ENCODE measurements at places on chromosomes 12 and 14.

GRCh38 chr14:51071857-51072256 is 23.0 kb downstream of the TRIM9 start:
- no peak for DNase-seq

GRCh38 chr12:111788178-111788654 is 21.5 kb downstream of the ALDH2 start:
- peak; percentile 84 for DNase-seq

DNA sequence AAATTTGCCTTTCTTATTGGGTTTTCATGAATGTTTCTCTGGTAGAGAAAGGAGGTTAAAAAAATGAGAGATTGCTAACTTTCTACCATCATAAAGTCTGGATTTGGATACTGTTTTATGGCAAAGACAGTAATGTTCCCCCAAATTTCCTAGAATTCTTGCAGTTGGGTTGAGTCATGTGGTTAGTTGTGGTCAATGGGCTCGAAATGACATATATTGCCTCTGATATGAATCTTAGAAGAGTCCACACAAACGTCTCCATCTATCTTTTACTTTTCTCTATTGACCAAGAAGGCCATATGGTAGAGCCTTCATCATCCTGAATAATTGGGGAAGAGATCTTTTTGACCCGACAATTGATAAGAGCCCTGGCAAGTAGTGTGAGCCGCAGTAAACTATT is 119.5 kb upstream of the PMCH start:
- DNase-seq = no peak

DNA sequence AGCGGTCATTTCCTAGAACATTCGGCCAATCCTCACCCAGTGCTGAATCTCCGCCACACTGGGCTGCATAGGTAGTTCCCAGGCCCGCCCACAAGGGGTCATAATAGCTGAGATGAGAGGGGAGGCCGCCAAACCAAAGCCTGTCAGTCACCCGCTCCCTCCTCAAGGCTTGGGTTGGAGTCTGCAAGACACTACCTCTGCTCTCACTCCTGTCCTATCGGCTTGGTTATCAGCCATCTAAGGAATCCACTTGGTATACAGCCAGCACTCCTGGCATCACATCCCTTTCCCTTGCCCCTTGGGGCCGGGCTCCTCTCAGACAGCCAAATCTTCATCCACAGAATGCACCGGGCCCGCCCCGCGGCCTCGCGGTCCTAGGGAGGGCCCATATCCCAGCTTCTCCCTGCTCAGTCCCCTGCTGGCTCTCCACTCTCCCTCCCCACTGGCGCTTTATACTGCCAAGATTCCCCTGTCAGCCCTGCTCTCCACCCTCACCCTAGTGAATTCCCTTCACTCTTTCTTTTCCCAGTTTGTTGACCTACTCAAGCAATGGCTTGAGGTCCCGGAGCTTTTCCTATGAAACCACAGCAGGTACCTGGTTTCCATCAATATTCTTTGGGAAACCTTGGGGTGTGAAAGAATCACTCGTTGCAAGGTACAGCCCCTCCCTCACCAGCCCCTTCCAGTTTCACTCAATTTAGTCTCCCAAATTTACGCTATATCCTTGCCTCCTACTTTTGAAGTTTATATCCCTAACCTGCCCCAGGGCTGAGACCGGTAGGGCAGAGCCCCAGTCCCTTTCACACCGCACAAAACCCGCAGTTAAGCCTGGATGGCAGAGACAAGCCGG is 1.4 kb downstream of the IFFO1 start:
- peak; percentile 85 for DNase-seq

GRCh38 chr12:65495233-65495632 is 216.8 kb downstream of the MSRB3 start:
- DNase-seq = peak; percentile 38

- peak; percentile 65 for DNase-seq
These were observed 231.2 kb downstream of the ETNK1 start for GRCh38 chr12:22856178-22856577.

DNA sequence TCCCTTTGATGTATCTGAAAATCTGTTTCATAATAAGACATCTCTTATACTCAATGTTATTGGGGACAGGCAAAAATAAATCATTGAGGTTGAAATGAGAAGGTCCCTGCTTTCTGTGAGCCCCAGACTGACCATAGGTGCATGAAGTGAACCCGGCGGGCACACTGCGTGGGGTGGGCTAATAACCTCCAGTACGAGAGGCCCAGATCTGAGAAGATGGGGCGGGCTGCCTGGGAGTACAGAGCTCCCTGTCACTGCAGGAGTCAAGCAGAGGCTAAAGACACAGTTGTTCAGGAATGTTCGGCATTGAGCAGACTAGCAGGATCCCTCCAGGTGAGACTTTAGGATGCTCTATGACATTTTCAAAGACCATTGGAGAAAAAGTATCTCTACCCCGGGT is 244.6 kb downstream of the CHST11 start:
- DNase-seq = no peak

- no peak for DNase-seq
These were observed 16.2 kb downstream of the CCDC62 start for GRCh38 chr12:122790393-122791075.

GRCh38 chr12:15278816-15279658 is 43.3 kb upstream of the PTPRO start:
- DNase-seq = no peak

DNA sequence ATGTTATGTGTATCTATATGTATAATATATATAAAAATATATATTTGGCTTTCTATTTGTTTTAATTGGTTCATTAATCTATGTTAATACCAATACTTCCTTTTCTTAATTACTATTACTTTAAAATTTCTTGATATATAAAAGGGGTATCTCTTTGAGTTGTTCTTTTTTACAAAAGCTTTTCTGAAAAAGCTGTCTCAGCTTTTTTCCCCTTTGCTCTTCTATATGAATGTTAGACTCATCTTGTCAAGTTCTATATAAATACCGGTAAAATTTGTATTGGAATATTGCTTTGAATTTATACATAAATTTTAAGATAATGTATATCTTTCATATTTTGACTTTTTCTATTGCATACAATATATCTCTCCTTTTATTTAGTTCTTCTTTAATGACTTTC is 139.8 kb upstream of the FOXG1 start:
- DNase-seq = no peak

- no peak for DNase-seq
These were observed 120.5 kb upstream of the NCOR2 start for GRCh38 chr12:124687917-124688316.

DNA sequence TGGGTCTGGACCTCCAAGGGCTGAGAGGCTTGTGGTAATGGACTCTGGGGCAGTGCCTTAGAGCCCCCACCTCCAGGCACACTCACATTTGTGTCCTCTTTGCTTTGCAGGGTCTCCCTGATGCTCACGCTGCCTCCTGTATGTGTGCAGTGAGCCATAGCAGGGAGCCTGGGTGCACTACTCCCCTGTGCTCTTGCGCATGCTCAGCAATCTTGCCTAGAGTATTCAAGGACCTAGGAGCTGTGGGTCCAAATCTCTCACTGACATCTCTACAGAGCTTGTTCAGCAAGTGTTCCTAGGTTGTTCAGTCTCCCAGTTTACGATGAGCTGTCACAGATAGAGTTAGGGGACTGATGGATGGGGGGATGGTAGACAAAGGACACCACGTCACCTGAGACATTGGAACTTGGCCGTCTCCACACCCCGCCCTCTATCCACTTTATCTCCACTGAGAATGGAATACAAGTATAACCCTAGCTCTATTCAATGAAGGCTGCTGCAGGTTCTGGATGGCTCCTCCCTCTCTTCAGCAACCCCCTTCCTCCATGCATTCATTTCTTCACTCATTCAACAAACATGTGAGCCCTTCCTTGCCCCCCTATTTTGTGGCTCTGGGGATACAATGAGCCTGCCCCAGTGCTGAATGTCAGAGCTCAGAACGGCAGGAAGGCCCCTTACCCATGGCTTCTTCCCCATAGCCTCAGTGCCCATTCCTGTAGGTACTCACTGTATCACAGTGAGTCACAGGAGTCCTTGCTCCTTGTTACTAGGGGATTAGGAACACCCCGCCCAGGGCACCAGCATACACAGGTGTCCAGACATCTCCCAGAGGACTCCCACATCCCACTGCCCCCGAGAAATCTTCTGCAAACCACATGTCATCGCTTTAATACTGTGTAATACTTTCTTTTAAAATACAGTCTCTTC is 31.2 kb downstream of the FIGNL2 start:
- no peak for DNase-seq

GRCh38 chr12:117518594-117519270 is 157.3 kb upstream of the NOS1 start:
- no peak for DNase-seq

DNA sequence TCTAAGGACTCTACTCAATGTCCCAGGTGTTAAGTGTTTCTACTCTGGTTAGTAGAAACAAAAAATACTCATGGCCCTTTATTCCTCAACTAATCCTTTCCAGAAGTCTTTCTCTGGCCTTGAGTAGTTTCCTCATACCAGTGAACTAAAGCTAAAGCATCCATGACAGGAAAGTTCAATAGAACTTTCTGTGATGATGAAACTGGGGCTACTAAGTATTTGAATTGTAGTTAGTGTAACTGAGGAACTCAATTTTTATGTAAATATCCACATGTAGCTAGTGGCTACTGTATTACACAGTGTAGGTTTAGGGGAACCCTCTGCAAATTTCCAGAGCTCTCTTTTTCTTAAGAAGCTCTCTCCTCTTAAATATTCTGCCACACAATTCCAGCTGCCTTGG is 63.7 kb downstream of the R3HDM2 start:
- DNase-seq = peak; percentile 14

GRCh38 chr12:117188961-117189724 is 1.1 kb downstream of the FBXO21 start:
- peak; percentile 12 for DNase-seq
